A549 treated with CORT108297 at 1 μM for 4 hours (cell line): ENCODE measurements at places on chromosomes 1 and 21. TPM values are rescaled to one million over a fixed set of nuclear protein-coding genes. Genes with fewer than 3 reads are reported as not detected.

SLC22A15 gene
- total RNA-seq = 0.50 to 0.93 TPM (median 0.66 TPM) in 5 replicates

GABRD gene
- total RNA-seq = 0.16 to 0.77 TPM (median 0.60 TPM) in 5 replicates

SWT1 gene
- total RNA-seq = 1.1 to 1.5 TPM (median 1.4 TPM) in 5 replicates

S100A4 gene
- 1,610 to 1,903 TPM (median 1,713 TPM) in 5 replicates for total RNA-seq

ADORA1 gene
- total RNA-seq = 0.85 to 1.3 TPM (median 1.1 TPM) in 5 replicates

FMO3 gene
- not detected in 5 replicates for total RNA-seq

PTPN7 gene
- total RNA-seq = 0.07 to 0.10 TPM in 2 of 5 replicates, not detected in the others

DHCR24 gene
- 35.1 to 44.3 TPM (median 40.7 TPM) in 5 replicates for total RNA-seq

WNT2B gene
- 0.18 to 0.38 TPM (median 0.32 TPM) in 5 replicates for total RNA-seq

AKR7A3 gene
- 0.09 to 0.21 TPM (median 0.14 TPM) in 5 replicates for total RNA-seq

SMCP gene
- total RNA-seq = not detected in 5 replicates

AK5 gene
- 5.5 to 10.0 TPM (median 7.0 TPM) in 5 replicates for total RNA-seq

DCST1 gene
- 0.07 to 0.08 TPM in 2 of 5 replicates, not detected in the others for total RNA-seq

LCE1B gene
- total RNA-seq = 0.07 TPM in 1 of 5 replicates, not detected in the others

C4BPA gene
- total RNA-seq = 0.37 to 1.0 TPM (median 0.72 TPM) in 5 replicates

ITLN2 gene
- 0.13 to 0.34 TPM (median 0.24 TPM) in 4 of 5 replicates, not detected in the other for total RNA-seq

RIMKLA gene
- total RNA-seq = 0.69 to 1.2 TPM (median 0.84 TPM) in 5 replicates

VAV3 gene
- 1.0 to 2.1 TPM (median 1.4 TPM) in 5 replicates for total RNA-seq

C1QA gene
- total RNA-seq = not detected in 5 replicates

PCP4L1 gene
- total RNA-seq = 0.06 to 0.13 TPM (median 0.07 TPM) in 4 of 5 replicates, not detected in the other

GIPC2 gene
- 0.02 to 0.05 TPM (median 0.03 TPM) in 4 of 5 replicates, not detected in the other for total RNA-seq

SMG5 gene
- 39.5 to 49.8 TPM (median 48.2 TPM) in 5 replicates for total RNA-seq

CHRM3 gene
- 0.02 to 0.22 TPM (median 0.14 TPM) in 4 of 5 replicates, not detected in the other for total RNA-seq

SYT2 gene
- 0.01 to 0.04 TPM (median 0.03 TPM) in 5 replicates for total RNA-seq

PTPN22 gene
- total RNA-seq = not detected in 5 replicates
